BJ (cell line): ENCODE measurements at places on chromosomes 13 and 19. TPM values are rescaled to one million over a fixed set of nuclear protein-coding genes. Genes with fewer than 3 reads are reported as not detected.

DNA sequence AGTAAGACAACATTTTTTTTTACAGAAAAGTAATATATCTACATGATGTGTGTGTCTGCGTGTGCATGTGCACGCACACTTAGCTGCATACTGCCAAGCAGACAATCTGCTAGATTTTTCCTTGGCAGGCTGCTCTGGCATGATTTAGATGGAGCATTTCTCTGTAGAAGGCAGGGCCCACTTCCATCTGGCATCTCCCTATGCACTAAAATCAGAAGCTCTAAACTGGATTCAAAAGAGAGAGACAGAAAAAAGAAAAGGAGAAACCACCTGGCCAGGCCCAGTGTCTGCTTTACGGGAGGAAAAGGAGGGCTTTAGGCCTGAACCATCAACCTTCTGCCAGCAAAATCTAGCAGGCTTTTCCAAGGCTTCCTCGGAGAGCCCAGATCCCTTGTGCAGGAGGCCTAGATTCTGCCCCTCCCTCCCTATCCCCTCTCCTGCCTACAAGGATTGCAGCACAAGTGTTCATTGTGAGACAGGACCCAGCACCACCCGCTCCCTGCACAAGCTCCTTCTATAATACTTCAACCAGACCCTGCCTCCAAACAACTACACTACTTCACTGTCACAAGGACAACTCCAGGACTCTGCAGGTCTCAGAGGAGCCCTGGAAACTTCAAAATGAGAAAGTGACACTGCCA, 99.3 kb downstream of the DOCK9 start:
- DNase-seq = no peak

- DNase-seq = no peak
These were observed 2.2 kb downstream of the LHFPL6 start for GRCh38 chr13:39600766-39601165.

RFPL4A gene
- polyA plus RNA-seq = not detected in 2 replicates

RAB3A gene
- 1.4 and 2.0 TPM in 2 replicates for polyA plus RNA-seq

N4BP2L1 gene
- 0.43 and 1.2 TPM in 2 replicates for polyA plus RNA-seq

LILRB3 gene
- polyA plus RNA-seq = not detected in 2 replicates

FXYD1 gene
- polyA plus RNA-seq = 3.8 and 4.0 TPM in 2 replicates

ZNF253 gene
- 0.67 and 1.6 TPM in 2 replicates for polyA plus RNA-seq

KLK12 gene
- polyA plus RNA-seq = not detected in 2 replicates

ENOX1 gene
- polyA plus RNA-seq = 2.1 TPM in 2 replicates
